ENCODE measurements at places on chromosomes 7 and 10.

DNA sequence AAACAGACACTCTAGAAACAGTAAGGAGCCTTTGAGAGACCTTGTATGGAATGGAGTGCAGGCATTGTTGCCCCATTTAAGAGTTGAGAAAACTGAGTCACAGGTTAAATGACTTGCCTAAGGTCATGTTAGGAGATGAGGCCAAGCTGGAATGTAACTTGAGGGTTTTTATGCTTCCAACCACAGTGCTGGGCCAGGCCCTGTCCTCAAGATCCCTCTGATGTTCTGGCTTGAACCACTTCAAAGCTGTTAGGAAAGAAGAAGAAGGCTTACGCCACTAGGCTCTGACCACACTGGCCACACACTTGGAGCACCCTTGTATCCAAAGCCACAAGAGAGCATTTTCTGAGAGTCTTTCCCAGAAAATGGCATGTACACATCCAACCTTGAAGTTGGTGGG lies 42.7 kb downstream of the PLAU start:
- DNase-seq, result no peak

DNA sequence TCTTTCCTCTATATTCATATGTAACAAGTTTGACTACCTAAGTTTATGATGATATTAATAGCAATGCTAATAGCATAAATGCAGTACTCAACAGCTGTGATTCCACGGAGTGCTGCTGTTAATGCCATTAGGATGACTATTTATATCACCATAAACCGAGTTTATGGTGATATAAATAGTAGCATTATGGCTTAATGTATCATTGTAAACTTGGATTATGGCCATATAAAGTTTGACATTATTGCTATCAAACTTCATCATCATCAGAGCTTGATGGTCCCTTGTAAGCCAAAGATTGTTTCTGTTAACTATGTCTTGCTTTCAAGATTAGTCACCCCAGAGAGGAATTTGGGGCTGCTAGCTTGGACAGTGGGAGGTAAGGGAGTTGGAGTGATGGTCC lies 612.4 kb upstream of the C7orf33 start:
- DNase-seq, result no peak

- no peak for DNase-seq
Measured at GRCh38 chr7:131000389-131000788, 266.4 kb upstream of the KLF14 start.

DNA sequence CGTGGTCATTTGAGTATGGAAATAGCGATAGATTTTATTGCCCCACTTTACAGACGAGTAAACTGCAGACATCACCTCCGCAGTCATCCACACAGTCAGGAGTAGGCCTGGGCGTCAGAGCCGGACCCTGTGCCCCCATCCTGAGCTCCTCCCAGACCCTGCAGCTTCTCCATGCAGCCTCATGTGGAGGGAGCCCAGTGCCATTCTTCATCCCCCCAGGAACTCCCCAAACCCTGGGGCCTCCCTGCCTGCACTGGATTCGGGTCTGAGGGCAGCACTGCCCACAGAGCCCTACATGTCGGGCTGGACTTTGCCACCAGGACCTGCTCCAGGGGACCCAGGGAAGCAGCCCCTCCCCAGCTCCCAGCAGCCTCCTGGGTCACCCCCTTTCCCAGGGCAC lies 100.8 kb downstream of the MKI67 start:
- no peak for DNase-seq

GRCh38 chr10:69515699-69516259 lies 57.4 kb downstream of the NEUROG3 start:
- DNase-seq, result peak; percentile 81

DNA sequence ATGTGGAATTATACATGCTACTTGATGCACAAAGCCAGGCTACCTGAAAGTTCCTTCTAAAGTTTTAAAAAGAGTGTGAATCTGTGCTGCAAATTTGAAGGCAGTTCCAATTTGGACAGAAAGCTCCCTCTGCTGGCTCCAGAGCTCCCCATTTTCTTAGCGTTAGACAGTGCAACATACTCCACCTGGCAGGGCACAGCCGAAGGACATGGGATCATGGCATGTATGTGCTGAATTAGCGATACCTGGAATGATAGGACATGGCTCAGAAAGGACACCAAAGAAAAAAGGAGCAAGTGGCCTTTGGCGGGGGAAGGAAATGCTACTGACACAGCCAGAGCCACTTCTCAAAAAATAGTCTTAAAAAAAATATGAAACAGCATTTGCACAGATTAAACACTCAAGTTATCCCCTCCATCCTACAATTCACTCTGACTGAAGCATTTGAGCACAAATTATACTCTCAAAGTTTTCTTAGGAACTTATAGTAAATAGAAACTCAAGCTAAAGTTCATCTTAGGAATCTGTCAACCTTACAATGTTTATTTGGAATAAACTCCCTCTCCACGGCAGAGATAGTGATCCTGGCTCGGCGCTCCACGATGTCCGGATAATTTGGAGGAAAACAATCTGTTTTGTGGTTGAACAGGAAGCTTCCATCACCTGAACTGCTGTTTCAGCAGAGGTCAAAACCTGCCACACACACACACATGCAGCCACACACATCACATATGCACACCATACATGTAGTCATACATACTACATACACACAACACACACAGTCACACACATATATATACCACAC lies 80.0 kb downstream of the C7orf25 start:
- no peak for DNase-seq

- DNase-seq, result no peak
Measured at GRCh38 chr10:95790982-95791381, 35.0 kb downstream of the ENTPD1 start.

DNA sequence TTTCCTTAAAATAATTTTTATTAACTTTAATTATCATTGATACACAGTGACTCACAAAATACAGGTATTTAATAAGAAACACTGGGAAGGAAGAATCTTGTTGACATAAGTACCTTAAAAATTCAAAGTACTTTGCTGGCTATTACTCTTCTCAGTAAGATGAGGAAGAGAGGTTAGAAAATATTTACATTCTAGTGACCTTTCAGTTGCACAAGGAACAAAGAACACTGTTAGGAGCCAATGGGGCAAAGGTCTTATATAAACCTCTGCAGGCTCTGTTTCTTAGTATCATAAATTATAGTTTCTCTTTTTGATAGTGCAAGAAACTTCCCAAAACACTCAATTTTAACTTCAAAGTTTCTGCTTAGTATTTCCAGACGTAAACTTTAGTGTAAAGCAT lies 4.8 kb upstream of the TAX1BP1 start:
- no peak for DNase-seq

- no peak for DNase-seq
Measured at GRCh38 chr7:151246851-151247580, 1.5 kb downstream of the SMARCD3 start.

All from CD4-positive, alpha-beta T cell treated with Interleukin-12 subunit alpha and Interleukin-12 subunit beta, for 1 hour (primary cell).